Immature natural killer cell (primary cell): ENCODE measurements at places on chromosomes 5 and 9. TPM values are rescaled to one million over a fixed set of nuclear protein-coding genes. Genes with fewer than 3 reads are reported as not detected.

DNA sequence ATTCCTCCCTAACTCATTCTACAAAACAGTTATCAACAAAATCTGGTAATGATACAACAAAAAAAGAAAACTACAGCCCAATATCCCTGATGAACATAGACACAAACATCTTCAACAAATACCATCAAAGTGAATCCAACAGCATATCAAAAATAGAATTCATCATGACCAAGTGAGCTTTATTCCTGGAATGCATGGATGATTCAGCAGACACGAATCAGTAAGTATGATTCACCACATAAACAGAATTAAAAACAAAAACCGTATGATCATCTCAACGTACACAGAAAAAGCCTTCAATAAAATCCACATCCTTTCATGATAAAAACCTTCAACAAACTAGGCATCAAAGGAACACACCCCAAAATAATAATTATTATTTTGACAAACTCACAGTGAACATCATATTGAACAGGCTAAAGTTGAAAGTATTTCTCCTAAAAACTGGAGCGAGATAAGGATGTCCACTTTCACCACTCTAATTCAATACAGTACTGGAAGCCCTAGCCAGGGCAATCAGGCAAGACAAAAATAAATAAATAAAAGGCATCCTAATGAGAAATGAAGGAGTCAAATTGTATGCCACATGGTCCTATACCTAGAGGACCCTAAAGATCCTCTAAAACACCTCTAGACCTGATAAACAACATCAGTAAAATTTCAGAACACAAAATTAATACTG is 305.1 kb upstream of the RGMB start:
- no peak for DNase-seq

The ROR2 gene
- polyA plus RNA-seq, result not detected

DNA sequence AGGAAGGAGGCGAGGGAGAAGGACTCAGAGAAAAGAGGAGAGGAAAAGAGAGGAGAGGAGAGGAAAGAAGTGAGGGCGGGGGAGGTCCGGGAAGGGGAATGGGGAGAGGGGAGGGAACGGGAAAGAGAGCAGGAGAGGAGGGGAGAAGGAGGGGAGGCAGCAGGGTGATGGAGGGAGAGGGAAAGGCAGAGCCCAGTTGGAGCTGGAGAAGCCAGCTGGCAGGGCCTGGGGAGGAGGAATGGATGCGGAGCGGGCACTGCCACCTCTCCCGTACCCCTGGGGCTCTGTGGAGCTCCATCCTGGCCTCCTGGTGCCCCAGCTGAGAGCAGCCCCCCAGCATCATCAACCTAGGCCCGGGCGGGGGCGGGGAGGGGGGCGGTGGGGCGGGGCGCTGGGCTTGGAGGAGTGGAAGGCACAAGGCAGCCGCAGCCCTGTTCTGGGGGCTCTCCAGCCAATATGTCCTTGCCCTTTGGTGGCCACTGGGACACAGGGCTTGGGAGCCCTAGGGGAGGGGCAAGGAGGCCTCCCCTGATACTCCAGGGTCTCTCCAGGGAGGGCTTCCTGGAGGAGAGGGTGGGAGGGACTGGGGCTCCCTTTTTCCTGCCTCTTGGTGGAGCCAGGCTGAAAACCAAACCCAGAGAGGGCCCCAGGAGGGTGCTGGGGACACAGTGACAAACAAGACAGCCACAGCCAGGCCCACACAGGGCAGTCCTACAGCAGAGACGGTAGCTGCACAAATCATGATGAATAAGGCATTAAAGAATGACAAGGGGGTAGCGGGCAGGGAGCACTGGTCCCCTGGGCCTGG is 123.7 kb downstream of the C9orf50 start:
- DNase-seq, result no peak

DNA sequence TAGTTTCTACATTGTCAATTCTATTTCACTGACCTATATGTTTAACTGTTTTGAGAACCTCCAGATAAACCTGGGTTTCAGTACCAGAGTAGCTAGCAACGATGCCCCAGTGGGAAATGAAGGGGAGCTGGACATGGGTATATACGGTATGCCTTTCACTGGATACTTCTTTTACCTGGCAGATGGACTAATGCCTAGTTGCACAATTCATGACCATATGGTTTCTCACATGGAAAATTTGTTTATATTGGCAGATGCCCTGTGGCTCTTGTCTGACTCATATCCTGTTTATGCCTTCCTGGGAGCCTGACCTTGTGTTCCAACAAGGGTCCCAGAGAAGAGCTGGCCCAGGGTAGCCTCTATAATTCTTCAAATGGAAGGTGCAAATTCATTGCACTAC is 144.1 kb downstream of the MAT2B start:
- DNase-seq, result no peak

The TRIM7 gene
- not detected for polyA plus RNA-seq
